ENCODE measurements at places on chromosomes 3 and 15.

DNA sequence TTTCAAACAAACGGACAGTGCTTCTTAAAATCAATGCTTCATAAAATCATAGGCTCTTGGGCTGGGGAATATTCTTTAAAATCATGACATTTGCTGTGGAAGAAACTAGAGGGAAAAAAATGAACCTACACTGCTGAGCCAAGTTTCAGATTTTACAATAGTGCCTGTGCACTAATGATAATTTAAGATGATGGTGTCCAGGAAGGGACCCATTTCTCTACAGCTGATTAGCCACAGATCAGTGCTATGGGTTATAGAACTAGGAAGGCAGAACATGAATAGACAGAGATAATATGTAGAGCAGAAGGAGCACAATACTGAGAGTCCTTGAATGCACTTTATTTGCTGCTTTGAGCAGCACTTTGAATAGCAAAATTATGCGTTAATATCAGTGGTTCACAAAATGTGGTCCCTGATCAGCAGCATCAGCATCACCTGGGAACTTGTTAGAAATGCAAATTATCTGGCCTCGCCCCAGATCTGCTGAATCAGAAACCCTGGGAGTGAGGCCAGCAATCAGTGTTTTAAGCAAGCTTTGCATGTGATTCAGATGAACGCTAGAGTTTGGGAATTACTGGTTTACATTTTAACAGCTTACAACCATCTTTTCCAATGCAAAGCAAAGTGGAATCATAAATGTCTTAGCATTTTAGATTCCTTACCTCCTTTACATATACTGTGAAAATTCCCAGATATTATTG lies 135.8 kb upstream of the ANKRD28 start:
- no peak for DNase-seq

GRCh38 chr3:27540231-27540630 lies 56.0 kb upstream of the SLC4A7 start:
- DNase-seq: no peak

DNA sequence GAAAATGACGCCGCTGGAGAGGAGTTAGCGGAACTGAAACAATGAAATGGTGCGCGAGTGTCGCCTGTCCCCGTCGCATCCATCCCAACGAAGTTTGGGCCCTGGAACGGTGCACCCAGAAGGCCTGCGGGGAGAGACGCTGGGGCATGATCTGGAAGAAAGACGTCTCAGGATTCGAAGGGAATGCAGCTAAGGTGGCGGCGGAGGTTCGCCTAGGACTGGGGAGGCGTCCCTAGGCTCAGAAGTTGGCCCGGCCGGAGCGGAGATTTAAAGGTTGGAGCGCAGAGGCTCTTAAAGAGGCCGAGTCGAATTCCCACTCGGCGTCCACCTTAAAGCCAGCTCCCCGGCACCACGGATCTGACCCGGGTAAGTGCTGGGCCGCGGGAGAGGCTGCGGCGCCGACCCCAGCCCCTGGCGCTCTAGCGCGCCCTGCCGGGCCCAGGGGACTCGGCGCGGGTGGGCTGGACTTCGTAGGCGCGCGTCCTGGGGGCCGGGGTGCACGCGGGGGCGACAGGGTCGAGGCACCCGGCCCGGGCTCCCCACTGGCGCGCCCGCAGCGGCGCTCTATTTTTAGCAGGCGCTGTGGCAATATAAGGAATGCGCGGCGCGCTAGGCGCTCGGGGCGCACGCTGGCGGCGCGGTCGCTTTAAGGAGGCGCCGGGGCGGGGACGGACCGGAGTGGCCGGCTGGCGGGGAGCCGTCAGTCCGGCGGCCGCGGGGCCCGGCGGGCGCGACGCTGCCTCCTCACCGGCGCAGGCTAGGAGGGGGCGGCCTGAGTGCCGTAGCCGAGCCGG lies at the start of gene MRAS:
MRAS (plus strand) TSS at position 620 of the 794 bp plus-strand sequence. CDS start 24,305 bp downstream, outside the sequence.
- no peak for DNase-seq

DNA sequence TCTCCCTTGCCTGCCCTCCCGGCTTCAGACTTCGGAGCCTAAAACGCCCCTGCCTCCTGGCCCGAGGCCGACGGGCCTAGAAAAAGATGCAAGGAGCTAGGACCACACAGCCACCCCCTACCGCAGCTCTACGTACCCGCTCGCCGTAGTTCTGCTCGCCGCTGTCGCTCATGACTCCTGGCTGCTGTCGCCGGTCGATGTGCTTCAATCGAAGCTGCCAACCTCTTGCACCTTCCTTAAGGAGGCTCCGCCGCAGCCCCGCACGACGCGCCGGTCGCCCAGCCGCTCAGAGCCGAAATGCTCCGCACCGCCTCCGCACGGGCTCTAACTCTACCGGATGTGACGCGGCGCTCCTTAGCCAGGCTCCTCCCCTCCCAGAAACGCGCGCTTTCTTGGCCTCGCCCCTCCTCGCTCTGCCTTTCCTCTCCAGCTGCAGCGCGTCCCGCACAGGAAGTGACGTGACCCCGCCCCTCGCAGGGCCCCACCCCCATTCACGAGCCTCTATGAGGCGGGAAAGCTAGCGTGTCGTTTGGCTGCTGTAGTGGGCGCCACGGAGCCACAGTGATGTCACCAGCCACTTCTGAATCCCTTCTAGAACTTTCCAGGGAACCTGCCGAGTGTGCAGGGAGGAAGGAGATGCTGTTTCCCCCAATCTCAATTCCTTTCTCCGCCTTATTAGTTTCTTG lies at the start of gene TRA2B:
TRA2B (minus strand) TSS at position 326 of the 686 bp plus-strand sequence; CDS start at position 172, 154 bp downstream.
- peak; percentile 98 for DNase-seq

DNA sequence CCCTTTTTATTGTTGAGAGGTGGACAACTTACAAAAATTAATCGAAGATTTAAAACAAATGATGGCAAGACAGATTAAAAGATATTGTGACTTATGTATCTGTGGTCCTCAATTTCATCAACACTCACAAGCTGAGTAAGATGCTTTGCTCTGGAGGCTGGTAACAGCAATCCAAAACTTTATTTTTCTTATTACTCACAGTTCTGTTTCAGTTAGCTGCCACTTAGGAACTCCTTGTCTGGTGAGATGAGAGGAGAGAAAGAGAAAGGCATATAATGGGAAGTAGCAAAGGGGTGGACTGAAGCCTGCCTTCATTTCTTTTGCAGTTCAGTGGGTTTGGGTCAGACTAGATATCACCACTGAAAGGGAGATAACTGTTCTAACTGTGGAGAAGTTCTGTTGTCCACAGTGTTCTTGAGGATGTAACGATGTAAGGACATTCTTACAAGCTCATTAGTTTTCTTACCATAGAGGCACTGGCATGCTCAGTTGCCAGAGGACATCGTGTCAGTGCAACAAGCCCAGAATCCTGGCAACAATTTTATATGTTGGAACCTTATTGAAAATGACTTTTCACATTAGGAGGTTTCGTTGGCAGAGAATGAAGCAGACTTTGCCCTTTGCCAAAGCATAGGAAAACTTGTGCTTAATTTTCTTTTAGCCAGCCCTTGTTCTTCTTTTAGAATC lies 93.6 kb downstream of the PLCL2 start:
- DNase-seq: no peak
